ENCODE measurements at places on chromosomes 5 and 9. TPM values are rescaled to one million over a fixed set of nuclear protein-coding genes. Genes with fewer than 3 reads are reported as not detected.

DNA sequence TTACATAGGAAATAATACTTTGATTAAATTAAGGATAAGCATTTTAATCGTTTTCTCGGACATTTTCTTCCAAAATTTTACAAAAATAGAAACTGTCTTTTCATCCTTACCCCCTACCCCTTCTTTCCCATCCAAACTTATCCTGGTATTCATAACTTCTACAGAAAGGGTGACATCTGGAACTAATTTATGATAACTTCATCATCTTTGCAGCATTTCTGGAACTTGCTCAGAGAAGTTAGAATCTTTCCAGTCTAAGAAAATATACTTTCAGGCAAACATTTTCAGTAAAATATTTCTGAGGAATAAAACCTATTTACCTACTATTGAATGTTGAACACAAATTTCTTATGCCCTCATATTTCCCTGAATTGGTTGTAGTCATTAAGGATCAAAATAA is 309.0 kb downstream of the MAN2A1 start:
- H3K4me3 ChIP-seq = no peak overlapping the region
- H3K27ac ChIP-seq = no peak overlapping the region
- H3K27me3 ChIP-seq = no peaks in the 10 kb centered on the region
- DNase-seq = no peak

DNA sequence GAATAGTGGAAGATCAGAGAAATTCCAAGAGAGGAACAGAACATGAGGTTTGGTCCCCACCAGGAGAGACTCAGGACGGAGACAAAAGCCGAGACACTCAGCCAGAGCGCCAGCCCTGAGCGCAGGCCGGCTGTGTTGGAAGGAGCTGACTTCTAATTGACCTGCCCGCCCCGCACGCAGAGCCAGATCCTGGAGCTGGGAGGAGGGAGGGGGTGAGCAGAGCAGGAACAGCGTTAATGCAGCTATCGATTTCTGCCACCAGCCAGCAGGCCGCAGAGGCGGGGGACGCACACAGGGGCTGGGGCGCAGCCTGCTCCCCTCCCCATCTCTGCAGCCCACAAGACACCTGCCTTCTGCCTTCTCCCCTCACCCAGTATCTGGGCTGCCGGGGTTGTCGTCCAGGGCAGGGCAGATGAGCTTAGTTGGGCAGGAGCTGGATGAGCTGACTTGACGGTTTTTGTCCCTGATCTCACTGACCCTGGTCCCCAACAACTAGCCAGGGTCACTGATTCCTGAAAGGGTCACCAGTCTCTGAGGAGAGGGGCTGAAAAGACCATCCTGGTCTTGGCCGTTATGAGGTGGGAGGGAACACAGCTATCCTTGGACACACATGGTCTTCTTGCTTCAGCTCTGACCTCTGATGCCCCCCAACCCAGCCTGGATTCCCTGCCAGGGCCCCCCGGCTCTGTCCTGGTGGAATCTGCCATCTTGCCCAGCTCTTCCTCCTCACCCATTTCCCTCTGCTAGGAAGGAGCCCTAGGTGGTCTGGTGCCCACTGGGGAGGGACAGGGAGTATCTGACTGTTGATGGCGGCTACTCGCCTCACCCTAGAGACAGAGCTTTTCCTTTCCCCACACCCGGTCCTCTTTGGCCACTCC is 29.8 kb downstream of the CXXC5 start:
- H3K27ac ChIP-seq = no peak overlapping the region
- H3K27me3 ChIP-seq = no peaks in the 10 kb centered on the region
- H3K4me1 ChIP-seq = peaks cover 3% of the 10 kb centered on the region
- no peaks in the 10 kb centered on the region for H3K36me3 ChIP-seq
- no peak for DNase-seq

DNA sequence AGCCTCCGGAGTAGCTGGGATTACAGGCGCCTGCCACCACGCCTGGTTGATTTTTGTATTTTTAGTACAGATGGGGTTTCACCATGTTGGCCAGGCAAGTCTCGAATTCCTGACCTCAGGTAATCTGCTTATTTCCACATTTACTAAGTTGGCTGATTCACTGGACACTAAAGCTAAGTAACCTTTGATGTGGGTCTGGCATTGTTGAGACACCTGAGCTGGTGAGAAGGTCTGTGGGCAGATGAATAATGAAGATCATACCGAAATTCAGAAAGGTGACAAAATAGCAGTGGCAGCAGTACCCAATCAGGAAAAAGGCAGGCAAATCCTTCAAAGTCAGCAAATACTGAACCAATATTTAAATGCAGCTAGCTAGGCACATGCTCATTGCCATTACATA is 210.6 kb upstream of the ZNF608 start:
- no peaks in the 10 kb centered on the region for H3K4me1 ChIP-seq
- H3K36me3 ChIP-seq = no peaks in the 10 kb centered on the region
- H3K27me3 ChIP-seq = no peaks in the 10 kb centered on the region
- no peak overlapping the region for H3K4me3 ChIP-seq

DNA sequence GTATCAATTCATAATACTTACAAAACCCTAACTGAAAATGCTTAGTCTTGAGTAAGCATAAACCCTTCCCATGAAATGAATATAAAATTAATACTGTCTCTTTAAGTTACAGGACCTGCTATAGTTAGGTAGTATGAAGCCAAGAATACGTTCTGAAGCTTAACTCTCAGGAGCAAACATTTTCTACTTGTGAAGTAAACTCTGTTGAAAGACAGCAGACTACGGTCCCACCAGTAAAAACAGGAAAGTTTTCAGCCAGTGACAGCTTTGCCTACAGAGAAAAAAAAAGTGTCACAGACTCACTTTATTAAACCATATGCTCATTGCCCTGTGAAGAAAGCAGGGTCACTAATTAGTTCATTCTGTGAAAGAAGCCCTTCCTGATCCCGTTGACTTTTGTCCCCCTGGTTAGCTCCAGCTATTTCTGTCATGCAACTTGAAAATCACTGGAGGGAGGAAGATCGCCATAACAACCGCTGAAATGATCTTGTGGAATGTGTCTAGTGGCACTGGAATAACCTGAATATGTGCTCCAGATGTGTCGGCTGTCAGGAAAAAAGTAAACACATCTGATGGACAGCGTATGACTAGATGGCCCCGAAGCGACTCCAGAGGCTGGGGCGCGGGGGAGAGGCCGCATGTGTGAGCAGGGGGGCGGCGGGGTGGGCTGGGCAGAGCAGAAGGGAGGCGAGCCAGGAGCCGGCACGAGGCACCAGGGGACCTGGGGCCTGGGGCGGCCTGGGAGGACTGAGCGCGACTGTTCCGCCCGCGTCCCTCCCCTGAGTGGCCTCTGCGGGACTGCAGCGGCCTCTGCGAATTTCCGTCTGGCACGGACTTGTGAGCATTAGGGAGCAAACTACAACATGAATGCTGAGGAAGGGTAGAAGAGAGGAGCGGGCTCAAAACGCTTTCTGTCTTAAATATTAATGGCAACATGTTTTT is 41.9 kb downstream of the BNC2 start:
- no peak overlapping the region for H3K27ac ChIP-seq
- no peaks in the 10 kb centered on the region for H3K4me1 ChIP-seq

DNA sequence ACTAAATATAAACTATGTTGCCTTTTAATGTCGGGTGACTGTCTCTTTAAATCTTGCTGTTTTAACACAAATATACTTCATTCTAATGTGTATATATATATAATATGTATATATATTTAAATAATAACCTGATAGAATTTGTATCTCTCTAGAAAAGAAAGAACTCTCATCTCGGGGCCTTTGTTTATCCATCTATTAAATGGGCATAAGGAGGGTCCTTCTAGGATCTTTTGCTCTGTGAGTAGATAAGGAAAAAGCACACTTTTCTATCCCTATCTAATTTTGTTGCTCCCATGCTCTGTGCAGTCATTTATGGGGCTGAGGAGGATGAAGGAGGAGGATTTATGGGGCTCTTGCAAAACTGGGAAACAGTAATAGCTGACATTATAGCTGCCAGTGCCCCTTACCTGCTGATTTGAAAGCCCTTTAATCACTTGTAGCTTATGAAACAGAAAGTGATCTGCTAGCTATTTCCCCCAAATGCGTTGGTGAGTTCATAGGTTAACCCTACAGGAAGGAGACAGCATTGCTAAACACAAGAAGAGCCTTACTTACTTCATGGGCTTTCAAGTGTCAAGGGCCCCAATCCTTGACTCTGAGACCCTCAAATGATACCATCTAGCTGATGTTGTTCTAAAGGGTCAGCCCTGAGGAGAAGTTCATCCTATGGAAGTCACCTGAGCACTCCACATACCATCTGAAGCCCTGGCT is 5.8 kb upstream of the PPARGC1B start:
- peaks cover 14% of the 10 kb centered on the region for H3K4me1 ChIP-seq
- H3K36me3 ChIP-seq = no peaks in the 10 kb centered on the region
- H3K27me3 ChIP-seq = peaks cover 14% of the 10 kb centered on the region
- H3K4me3 ChIP-seq = peak overlapping the region; percentile 45
- DNase-seq = peak; percentile 60
- H3K27ac ChIP-seq = peak overlapping the region; percentile 78

PGM5 gene
- total RNA-seq = not detected

DNA sequence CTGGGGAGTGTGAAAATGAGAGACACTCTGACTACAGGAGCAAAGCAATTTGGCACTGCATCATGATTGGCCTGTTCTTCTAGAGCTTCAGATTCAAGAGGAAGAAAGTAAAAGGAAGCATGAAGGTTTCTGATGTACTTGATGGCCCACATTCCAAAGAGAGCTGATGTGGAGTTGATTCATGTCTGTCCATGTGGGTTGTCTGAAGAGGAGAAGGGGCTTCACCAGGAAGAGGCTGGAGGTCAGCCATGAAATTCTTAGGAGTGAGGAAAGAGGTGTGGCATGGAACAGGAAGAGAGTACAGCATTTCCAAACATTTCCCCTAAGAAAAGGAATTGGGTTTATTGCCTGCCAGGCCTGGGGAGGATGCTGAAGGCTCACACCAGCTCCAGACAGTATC is 70.7 kb downstream of the PTCD2 start:
- H3K36me3 ChIP-seq = no peaks in the 10 kb centered on the region
- H3K4me1 ChIP-seq = no peaks in the 10 kb centered on the region
- H3K27me3 ChIP-seq = peaks cover 18% of the 10 kb centered on the region
- H3K27ac ChIP-seq = no peak overlapping the region
- no peak for DNase-seq

MARVELD2 gene
- total RNA-seq = 0.26 TPM

- H3K27me3 ChIP-seq = no peaks in the 10 kb centered on the region
- no peaks in the 10 kb centered on the region for H3K4me1 ChIP-seq
- no peak overlapping the region for H3K4me3 ChIP-seq
- no peak overlapping the region for H3K27ac ChIP-seq
Observed at GRCh38 chr9:74463825-74464224, 33.3 kb upstream of the RORB start.

DNA sequence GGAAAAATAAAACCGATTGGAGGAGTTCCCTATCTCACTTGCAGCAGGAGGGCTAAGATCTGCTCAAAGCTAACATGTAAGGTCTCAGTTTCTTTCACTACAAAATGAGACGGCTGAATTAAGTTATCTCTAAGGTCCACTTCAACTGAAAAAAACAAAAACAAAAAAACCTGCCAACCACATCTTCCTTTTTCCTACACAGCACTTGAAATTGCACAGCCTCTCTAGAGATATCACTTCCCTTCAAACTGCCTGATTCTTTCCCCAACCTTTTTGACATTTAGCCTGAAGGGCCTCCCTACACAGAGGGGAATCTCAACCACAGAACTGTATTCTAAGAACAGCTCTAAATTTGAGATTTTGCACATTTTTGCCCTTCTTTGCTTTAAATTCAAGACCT is 227.9 kb upstream of the TARS1 start:
- no peak for DNase-seq
- no peaks in the 10 kb centered on the region for H3K4me1 ChIP-seq
- H3K4me3 ChIP-seq = no peak overlapping the region
- H3K36me3 ChIP-seq = no peaks in the 10 kb centered on the region
- no peak overlapping the region for H3K27ac ChIP-seq

GRCh38 chr5:115963566-115963965 is 1.3 kb downstream of the LVRN start:
- no peak overlapping the region for H3K27ac ChIP-seq
- H3K4me1 ChIP-seq = peaks cover 8% of the 10 kb centered on the region
- H3K36me3 ChIP-seq = no peaks in the 10 kb centered on the region
- no peak overlapping the region for H3K4me3 ChIP-seq
- DNase-seq = no peak

NMUR2 gene
- total RNA-seq = not detected

DNA sequence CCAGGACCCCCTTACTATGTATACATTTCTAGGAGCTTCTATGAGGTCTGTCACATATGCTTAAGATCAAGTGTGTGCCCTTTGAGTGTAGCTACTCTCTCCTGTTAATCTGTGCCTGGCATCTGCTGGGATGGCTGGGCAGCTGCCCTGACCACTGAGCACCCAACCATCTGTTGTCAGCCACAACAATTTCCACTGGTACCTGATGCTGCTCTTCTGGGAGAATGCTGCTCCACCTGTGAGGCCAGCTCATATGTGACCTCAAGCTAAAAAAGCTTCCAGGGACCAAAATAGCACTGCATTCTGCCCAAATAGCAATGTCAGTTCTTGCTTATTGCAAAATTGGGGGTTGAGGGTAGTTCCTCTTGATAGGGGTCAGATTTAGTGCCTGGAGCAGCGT is 595.6 kb downstream of the RAB3C start:
- H3K4me3 ChIP-seq = no peak overlapping the region
- H3K36me3 ChIP-seq = no peaks in the 10 kb centered on the region
- H3K4me1 ChIP-seq = peaks cover 29% of the 10 kb centered on the region
- peaks cover 16% of the 10 kb centered on the region for H3K27me3 ChIP-seq
- H3K27ac ChIP-seq = peak overlapping the region; percentile 66
- DNase-seq = no peak

DNA sequence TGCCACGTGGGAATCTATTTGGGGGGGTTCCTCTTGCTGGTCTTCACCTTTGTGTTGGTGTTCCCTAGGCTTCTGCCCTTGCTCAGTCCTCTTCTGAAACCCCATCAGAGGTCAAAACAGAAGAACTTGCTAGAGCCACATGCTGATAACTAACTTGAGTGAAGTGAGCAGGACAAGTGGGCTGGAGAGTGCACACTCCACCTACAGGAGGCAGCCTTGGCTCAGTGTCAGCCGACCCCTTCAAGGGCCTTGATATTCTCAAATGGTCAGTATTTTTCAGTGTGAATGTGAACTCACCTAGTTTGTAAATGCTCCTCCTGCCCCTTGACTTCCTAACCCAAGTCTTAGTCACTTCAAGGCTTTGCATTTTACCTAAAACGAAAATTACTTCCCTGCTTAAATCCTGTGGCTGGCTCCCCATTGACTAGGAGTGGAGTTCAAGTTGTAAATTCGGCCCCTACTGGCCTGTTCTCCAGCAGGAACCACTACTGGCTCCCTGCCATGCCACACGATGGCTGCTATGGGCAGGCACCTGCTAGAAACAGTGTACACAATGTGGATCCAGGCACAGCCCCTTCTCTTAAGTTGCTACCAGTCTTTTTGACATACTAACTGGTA is 3.6 kb upstream of the SLC1A3 start:
- no peaks in the 10 kb centered on the region for H3K36me3 ChIP-seq
- no peak overlapping the region for H3K4me3 ChIP-seq
- peaks cover 30% of the 10 kb centered on the region for H3K27me3 ChIP-seq
- no peak for DNase-seq

DNA sequence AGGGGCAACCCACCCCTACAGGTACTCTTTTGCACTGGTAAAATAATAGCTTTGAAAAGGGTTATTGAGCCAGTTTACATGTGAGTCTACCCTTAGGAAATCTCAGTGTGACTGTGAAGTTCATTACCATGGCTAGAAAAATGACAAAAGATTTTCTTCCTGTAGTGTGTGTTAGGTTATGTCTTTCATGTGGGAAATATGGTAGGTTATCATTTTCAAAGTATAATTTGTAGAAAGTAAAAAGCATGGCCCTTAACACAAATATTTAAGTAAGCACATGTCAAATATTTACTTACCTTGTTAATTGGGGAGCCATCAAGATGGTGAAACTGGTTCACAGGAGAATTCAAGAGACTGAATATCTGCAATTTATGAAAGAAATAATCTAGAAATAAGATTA is 37.3 kb upstream of the PLPP1 start:
- peaks cover 30% of the 10 kb centered on the region for H3K4me1 ChIP-seq
- H3K27ac ChIP-seq = no peak overlapping the region
- no peak for DNase-seq
